ENCODE measurements at places on chromosomes 6 and 20.

- no peak for DNase-seq
Observed at GRCh38 chr6:163738725-163739407, 324.3 kb downstream of the QKI start.

- DNase-seq = no peak
Observed at GRCh38 chr6:132304891-132305305, 96.4 kb downstream of the MOXD1 start.

DNA sequence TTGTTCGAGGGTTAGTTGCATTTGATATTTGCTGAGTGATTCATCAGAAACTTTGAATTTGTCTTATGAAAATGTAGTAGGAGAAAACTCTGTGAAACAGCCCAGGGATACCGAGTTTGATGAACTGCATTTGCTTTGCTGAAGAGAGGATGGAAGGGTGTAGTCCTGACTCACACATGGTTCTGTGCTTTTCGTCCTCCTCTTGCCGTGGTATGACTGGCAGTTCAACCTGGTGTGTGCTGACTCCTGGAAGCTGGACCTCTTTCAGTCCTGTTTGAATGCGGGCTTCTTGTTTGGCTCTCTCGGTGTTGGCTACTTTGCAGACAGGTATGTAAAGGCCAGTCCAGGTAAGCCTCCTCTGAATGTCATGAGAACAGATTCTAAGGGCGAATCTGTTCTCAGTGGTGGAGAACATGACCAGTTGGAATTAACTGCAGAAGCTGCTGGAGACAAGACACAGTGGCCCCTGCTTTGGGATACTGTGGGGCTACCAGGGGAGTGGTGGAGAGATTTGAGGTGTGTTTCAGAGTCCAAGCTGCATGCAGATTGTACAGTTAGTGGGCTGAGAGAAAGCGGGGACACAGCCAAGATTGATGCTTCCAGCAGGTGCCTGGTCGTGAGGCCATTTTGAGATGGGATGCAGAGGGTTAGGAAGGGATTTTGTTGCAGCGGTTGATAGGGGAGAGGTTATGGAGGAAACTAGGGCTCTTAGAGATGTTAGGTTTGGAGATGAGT lies 8.4 kb downstream of the SLC22A1 start:
- DNase-seq = no peak

GRCh38 chr6:153849072-153849779 lies 189.8 kb upstream of the OPRM1 start:
- DNase-seq = no peak

DNA sequence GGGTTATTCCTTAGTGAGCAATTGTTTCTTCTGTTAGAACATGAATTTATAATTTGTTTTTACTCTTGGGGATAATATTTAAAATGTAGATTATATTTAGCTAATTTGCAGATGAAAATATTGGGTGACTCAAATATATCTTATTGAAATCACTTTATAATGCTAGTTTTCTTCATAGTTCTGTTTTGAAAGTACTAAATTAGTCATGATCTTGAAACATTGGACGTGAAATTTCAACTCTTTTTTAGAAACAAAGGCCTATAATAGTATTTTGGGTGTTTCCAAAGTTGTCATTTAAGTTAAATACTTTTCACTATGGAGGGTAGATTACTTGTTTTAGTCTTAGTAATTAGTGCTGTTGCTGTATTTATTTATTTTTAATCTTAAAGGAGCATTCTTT lies 250.9 kb downstream of the UTRN start:
- no peak for DNase-seq

- no peak for DNase-seq
Observed at GRCh38 chr6:42616716-42617115, 52.9 kb downstream of the UBR2 start.

DNA sequence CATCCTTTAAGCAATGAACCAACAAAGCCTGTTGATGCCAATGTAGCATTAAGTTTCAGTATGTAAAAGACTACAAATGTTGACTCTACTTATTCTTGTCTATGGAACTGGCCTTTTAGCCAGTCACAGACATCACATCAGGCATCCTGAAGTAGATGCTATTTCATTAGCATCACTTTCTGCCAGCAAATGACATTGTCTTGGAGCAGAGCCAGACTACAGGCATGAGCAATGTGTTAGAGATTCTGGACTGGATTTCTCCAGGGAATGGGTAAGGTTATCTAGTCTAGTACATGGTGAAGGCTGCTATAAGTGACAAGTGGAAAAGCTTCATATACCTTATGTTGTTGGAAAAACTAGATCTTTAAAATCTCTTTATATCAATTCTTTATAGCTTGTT lies 142.9 kb downstream of the ADGRB3 start:
- DNase-seq = no peak

- DNase-seq = no peak
Observed at GRCh38 chr6:18415671-18416340, 28.7 kb downstream of the RNF144B start.

GRCh38 chr6:148934961-148935360 lies 188.1 kb downstream of the UST start:
- no peak for DNase-seq

GRCh38 chr6:159533568-159533967 lies 159.5 kb downstream of the SOD2 start:
- DNase-seq = no peak

DNA sequence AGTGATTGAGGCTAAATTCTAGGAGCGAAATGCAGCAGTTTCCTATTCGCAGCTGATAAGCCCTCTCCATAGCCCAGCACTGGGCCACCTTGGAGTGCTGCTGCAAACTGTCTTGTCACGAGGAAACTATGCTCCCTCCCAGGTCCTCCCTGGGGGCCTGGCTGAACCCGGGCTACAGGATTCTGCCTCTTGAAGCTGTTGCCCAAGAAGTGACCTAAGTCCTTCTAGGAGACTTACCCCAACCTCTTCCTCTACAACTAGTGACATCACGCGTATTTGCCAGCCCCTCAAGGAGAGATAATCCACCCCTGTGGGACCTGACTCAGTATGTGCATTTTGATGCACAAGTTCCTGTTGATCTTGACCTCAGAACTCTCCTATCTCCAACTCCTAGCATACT lies 26.5 kb upstream of the ZFAND3 start:
- DNase-seq = no peak

DNA sequence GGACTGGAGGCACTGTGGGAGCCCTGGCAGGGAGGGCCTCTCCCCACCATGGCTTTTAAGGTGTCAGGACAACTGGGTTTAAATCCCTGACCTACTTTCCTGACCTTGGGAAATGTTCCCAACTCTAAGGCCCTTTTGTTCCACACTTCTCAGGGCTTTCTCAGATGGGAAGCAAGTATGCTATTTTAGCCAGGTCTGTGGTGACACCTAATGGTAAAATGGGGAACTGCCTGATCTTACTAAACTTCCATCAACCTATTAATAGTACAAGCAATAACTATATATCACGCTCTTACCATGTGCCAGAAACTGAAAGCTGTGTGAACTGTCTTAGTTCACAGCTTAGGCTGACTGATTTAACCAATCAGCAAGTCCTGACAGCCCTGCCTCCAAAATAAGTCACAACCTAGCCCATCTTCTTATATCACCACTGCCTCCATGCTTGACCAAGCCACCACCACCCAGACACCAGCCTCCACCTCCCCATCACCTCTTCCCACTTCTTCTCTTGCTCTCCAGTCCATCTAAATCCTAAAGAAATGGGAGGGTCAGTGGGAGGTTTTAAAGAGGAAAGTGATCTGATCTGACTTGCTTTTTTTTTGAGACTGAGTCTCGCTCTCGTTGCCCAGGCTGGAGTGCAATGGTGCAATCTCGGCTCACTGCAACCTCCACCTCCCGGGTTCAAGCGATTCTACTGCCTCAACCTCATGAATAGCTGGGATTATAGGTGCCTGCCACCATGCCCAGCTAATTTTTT lies 6.9 kb upstream of the BLCAP start:
- DNase-seq = peak; percentile 71

DNA sequence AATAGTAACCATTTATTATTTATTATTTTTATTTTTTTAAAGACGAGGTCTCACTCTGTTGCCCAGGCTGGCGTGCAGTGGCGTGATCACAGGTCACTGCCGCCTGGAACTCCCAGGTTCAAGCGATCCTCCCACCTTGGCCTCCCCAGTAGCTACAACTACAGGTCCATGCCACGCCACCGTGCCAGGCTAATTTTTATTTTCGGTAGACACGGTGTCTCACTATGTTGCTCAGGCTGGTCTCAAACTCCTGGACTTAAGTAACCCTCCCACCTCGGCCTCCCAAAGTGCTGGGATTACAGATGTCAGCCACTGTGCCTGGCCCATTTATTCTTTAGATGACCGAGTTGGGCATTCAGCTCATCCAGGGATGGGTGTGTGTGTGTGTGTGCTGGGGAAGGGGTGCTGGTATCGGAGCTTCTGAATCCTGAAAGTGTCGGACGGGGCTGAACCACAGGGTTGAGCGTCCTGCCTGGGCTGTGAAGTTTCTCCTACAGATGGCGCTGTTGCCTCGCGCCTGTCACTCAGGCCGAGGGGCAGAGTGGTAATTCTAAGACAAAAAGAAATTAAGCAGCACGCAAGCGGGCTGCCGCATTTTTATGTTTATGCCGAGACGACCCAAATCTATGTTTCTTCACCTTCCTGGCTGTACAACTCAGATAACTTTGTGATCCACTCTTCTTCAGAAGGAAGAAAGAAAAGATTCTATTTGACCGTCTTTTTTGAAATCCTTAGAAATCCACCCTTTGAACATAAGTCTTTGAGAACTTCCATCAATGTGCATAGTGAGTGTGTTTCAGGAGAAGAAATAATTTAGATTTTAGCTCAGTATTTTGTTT lies 252.8 kb downstream of the CDH26 start:
- DNase-seq = peak; percentile 41

DNA sequence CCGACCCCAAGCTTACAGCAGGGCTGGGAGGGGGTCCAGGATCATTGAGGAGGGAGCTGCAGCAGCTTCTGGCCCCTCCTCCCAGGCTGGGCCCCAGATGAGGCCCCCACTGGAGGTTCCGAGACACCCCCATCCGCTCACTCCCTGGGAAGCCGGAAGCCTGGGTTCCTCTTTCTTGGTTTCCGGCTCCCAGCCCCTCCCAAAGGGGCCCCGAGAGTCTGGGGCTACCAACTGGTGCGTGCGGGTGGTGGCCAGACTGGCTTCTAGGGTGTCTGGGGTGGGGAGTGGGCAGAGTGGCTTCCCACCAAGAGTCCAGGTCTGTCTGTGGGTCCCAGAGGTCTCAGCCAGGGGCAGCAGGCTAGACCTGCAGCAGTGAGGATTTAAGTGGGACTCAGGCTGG lies 2.2 kb downstream of the RGS19 start:
- no peak for DNase-seq

DNA sequence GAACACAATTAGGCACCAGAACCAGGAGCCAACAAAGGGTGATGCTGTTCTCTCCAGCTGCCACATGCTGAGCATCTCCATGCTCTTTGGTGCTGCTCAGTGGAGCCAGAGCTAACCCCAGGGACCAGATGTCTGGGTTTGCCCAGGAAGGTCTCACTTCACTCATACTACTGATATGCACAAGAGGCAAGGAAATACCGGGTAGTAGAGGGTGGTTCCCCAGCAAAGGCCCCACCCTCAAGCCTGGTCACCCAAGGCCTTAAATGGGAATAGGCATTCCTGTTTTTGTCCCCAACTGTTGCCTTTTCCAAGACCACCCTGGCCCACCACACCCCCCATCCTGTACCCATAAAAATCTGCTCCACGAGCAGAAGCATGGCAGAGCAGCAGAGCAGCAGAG lies 204.5 kb upstream of the TAB2 start:
- DNase-seq = no peak

DNA sequence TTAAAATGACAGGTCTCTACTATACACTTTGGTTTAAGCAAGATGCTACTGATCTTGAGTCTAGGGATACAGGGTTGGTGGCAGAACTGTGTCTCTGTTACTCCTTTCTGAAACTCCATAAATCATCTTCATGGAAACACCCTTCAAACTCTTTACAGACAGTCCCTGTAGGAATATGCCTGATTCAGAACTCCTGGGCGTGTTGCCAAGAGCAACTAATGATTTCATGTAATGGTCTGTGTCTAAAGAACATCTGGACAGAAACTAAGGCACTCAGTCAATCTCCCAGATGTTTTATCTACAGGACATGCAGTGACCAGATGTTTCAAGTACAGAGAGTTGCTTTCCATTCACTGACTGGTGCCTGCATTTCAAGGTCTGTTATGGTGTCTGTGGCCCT lies 464.4 kb upstream of the CHD6 start:
- DNase-seq = no peak

DNA sequence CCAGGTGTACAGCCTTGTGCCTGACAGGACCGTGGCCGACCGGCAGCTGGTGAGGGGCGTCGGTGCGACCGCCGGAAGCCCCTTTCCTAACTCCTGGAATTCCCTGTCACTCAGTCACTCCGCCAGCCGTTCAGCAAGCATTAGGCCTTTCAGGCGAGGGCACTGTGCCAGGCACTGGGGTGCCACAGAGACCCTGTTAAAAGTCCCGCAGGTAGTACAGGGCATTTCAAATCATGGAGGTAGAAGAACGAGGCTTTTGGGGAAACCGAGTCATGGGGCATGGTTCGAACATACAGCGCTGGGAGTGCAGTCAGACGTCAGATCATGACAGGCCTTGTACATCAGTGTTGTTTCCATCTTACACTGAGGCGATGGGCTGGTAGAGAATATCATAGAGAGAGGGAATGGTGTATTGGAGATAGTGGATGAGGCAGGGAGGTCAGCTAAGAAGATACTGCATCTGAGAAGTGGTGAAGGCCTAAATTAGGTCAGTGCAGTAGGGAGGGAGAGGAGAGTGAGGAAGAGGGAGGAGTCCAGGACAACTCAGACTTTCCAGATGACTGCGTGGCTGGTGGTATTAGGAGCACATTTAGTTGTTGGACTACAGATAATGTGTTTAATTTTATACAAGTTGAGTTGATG lies 892 bp upstream of the DXO start:
- no peak for DNase-seq

Measured in CD4-positive, alpha-beta T cell treated with Interleukin-15 for 4 hours (primary cell).